ENCODE measurements at places on chromosomes 6 and 20.

GRCh38 chr6:106475284-106475683 is 114.8 kb downstream of the CRYBG1 start:
- DNase-seq = no peak

DNA sequence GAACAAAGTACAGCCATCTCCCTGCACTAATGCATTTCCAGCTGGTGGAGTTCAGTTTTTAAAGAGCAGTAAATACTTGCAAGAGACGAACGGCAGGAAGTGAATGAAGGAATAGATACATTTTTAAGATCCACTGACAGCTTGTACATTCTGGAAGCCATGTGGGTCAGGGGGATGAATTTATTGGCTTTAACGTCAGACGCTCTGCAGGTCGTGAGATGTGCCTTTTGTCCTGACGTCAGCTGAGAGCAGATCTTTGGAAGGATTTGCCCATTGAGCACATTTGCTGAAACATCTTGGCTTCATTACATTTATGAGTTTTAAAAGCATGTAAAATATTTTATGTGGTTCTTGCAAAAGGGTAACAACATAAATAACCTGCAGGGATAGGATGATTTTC is 29.5 kb upstream of the SALL4 start:
- DNase-seq = no peak

DNA sequence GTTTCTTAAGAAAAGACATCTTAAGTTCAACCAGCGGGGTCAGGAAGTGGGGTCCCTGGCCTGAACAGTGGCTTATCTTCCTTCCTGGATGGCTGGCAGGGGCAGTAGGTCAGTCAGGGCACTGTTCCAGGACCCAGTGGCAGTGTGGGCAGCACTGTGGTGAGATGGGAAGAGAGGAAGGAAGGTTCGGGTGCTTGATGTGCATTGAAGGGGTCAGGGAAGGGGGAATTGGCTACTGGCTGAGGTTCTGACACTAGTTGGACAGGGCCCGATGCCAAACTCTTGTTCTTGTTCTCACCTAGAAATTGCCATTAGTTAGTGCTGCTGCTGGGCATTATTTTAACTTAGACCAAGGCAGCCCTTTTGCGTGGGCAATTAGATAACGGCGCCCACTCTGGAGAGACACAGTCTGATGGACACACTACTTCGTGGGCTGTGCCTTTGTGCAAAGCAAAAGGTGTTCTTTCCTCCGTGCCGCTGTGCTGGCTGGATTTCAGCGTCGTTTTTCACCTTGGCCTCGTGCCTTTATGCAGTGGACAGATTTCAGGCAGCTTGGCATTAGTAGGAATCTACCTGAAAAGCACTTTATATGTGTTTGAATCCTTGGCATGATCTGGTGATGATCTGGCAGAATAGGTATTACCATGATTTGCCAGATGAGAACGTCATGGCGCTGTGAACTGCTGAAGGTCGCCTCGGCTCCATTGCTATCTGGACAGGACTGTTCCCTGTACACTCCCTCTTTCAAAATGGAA is 30.3 kb downstream of the UTRN start:
- no peak for DNase-seq

- DNase-seq = no peak
Observed at GRCh38 chr20:3209946-3210317, 634 bp downstream of the ITPA start.

- DNase-seq = no peak
Observed at GRCh38 chr6:11769811-11770545, 8.6 kb downstream of the ADTRP start.

DNA sequence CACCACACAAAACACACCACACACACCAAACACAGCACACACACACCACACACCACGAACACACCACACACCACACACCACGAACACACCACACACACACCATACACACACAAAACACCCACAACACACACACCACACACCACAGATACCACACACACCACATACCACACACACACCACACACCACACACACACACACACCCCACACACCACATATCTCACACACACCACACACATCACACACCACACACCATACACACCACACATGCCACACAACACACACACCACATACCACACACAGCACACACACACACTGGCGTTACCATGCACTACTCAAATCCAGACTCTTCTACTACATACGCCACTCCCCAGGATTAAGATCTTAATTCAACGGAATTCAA is 118.9 kb upstream of the THBS2 start:
- DNase-seq = no peak

DNA sequence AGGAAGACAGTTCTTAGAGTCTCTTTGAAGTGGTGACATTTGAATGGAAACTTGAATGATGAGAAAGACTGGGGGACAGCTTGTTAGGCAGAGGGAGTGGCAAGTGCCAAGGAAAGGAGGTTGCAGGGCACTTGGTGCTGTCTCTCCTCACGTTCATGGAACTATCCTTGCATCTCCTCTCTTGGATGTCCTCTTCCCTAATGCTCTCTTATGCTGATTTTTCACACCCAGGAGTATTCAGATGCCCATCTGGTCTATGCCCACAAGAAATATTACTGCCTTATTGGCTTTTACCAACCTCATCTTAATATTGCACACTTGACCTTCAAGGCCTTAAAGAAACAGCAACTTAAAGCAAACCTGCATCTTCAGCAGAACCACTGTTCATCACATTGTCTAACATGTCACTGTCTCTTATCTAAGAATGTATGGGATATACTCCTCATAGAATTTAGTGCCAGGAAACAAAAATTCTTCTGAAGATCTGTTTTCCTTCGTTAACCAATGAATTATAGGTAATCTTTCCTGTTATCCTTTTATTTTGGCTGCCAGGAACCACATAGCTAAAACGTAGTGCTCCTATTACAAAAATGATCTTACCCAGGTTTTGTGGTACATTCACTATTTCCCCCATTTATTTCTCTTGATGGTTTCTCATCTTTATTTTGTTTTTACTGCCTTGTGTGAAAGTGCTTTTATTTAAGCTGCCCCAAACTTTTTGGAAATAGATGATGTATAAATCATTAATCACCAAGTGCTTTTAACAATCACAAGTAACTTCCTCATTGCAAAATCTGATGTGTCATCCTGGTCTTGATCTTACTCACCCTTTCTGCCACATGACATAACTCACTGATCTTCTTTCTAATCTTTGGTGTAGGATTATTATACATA is 12.8 kb downstream of the RGS17 start:
- DNase-seq = no peak

DNA sequence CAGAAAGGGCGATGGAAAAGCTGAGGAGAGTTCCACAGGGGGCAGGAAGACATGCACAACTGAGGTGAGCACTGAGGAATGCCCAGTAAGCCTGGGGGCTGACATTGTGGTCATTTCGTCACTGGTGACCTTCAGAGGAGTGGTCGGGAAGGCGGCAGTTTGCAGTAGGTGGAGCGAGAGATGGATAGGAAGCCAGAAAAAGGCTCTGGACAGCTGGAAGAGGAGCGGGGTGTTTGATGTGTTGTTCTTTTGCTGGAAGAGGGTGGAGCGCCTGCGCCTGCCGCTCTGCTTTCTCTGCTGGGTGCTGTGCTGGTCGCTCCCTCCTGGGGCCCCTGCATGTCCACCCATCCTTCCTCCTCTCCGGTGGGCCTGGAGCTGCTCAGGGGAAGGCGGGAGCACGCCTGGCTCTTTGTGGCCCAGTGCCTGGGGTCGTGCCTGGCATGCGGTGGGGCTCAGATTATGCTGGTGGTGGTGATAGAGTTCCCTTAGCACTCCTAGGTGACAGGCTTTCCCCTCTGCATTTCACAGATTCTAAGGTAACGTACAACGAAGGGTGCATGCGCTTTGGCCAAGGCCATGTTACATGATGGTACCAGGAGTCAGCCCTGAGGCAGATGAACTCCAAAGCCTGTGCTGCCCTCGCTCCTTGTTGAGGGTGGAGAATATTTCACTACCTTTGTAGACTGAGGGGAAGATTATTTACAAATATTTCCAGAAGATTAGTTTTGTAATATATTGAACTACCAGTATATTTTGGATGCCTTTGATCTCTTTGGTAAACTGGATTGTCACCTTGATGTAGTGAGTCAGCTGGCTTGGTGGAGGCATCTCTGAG is 20.9 kb downstream of the ARID1B start:
- DNase-seq = no peak

GRCh38 chr6:115551527-115551926 is 509.2 kb downstream of the FRK start:
- DNase-seq = no peak

GRCh38 chr20:35660122-35660937 is 4.4 kb downstream of the CPNE1 start:
- DNase-seq = no peak

GRCh38 chr20:40443753-40444152 is 245.3 kb downstream of the MAFB start:
- DNase-seq = no peak

DNA sequence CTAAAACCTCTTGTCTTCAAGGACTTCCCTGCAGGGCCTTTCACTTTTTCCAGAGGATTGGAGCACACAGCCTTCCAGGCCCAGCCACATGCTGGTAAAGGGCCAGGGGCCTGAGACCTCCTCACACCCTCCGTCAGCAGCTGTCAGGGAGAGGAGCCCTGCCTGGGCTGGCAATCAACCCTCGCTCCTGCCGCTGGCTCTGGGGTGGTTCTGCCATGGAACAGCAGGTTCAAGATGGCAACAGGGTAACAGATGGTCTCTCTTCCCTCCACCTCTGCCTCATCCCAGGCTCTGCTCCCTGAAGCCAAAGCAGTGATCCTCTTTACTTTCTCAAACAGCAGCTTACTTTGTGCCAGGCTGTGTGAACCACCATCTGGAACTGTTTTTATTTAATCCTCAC is 23.8 kb downstream of the PCNA start:
- no peak for DNase-seq

- no peak for DNase-seq
Observed at GRCh38 chr6:31042806-31043205, 32.5 kb downstream of the MUC22 start.

GRCh38 chr6:106053484-106054205 is 32.5 kb upstream of the PRDM1 start:
- DNase-seq = no peak

- DNase-seq = no peak
Observed at GRCh38 chr20:4937407-4938319, 63.6 kb downstream of the SLC23A2 start.

- DNase-seq = no peak
Observed at GRCh38 chr20:9290331-9290730, 221.4 kb downstream of the PLCB4 start.

- no peak for DNase-seq
Observed at GRCh38 chr6:117494694-117495318, 12.3 kb downstream of the DCBLD1 start.

DNA sequence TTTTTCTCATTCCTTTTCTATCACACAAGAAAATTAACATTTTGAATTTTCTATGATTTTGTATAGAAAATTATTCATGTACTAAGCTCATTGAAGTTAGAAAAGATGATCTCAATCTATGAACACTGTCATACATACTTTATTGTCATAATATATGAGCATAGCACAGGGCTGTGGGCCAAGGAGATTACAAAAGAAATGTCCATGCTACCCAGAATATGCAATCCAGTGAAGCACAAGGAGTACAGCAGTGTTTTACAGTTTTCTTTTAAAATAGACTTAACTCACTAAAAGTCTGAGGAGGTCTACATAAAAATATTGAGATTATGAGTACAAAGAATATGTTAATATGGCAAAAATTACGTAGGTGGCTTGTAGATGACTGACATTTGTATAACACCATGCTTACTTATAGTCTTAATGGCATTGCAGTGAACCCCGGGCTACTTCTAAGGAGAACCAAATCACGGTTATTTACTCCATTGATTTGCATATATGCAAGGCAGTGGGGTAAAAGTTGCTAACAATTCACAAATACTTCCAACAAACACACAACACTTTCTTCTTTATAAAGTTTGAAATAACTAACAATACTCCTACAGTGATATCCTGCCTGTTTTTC is 257.1 kb downstream of the BCKDHB start:
- no peak for DNase-seq

- no peak for DNase-seq
Observed at GRCh38 chr20:59144179-59144830, 19.3 kb upstream of the ZNF831 start.

- no peak for DNase-seq
Observed at GRCh38 chr6:95599706-95600105, 22.4 kb downstream of the MANEA start.

DNA sequence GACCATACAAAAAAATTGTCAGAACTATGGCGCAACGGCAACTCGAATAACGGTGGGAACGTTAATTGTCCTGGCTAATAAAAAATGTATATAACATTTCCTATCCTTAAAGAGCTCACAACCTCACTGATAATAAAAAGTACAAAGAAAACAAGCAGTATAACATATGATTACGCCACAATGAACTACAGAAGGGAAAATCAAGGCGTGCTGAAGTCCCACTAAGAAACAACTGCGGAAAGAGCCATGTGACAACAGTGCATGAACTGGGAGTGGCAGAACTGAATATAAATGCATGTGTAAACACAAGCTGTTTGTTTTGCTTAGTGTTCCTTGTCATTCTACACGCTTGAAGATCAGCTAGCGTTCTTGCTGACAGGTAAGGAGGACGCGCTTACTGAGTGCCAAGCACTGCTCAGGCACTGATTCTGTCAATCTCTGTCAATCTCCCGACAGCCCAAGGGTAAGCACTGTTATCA is 466 bp upstream of the PSMB1 start:
- no peak for DNase-seq

- no peak for DNase-seq
Observed at GRCh38 chr20:61951695-61952533, 113.8 kb downstream of the TAF4 start.

DNA sequence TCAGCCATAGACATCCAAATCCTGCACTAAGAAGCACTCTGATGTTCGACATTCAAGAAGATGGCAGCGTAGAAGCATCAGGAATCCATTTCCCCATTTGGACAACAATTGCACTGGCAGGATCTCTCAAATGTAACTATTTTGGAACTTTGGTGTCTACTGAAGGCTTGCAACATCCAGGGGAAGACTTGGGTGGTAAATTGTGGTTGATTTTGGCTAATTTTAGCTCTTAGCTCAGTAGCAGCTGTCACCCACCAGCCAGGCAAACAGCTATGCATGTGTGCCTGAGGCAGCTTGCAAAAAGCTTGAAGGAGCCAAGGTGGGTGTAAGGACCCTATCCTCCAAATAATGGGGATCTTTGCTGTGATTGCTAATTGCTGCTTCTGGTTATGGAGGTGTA is 35.1 kb upstream of the PPP1R3G start:
- DNase-seq = no peak
